ENCODE measurements at places on chromosomes 12 and 14.

DNA sequence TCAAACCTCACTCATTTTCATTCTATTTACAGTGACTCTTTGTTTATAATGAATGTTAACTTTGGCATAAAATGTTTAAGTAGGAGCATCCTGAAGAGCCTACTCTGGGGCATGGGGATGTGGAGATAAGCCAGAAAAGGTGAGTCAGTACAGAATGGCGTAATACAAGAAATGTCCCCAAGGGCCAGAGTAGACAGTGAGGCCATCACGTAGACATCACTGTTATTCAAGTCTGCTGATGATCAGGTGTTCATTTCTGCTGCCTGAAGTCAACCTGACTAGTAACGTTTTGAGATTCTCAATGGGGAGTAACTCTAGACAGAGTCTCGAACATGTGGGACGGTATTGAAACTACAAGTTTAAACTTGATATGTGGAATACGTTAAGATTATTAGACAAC is 47.6 kb upstream of the PKP2 start:
- DNase-seq = no peak

DNA sequence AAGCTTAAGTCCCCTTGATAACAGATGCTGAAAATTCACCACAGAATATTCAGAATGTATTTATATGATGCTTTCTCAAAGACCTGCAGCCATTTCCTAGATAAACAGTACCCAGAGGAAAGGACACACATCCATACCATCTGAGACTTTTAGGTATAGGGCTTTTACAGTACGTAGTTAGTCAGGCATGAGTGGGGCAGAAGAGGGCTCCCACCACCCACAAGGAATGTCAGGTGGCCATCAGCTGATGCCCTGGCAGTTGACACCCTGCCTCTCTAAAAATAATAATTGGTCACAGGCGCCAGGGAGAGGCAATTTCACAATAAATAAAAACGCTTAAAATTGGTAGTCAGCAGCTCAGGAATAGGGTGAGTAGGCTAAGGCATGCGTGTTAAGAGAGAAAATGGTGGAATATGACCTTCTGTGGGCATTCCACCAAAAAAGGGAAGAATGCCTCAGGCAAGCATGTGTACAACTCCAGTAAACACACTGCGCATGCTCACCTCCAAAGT is 7.8 kb upstream of the TAS2R46 start:
- no peak for DNase-seq

GRCh38 chr14:68644101-68644500 is 148.8 kb downstream of the ZFP36L1 start:
- no peak for DNase-seq

GRCh38 chr12:124379938-124380754 is 85.3 kb downstream of the RFLNA start:
- no peak for DNase-seq

DNA sequence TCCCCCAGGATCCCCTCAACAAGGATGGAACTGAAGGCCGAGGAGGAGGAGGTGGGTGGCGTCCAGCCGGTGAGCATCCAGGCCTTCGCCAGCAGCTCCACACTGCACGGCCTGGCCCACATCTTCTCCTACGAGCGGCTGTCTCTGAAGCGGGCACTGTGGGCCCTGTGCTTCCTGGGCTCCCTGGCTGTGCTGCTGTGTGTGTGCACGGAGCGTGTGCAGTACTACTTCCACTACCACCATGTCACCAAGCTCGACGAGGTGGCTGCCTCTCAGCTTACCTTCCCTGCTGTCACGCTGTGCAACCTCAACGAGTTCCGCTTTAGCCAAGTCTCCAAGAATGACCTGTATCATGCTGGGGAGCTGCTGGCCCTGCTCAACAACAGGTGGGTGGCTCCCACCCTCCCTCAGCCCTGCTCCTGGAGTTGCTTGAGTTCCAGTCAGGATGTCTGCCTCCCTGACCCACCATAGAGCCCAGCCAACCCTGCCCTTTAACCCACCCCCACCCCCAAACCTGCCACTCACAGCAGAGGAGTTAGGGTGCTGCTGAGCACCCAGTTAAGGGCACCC is 1.4 kb downstream of the ASIC1 start:
- no peak for DNase-seq

GRCh38 chr14:51954031-51954430 is 35.3 kb upstream of the RTRAF start:
- no peak for DNase-seq

GRCh38 chr12:121796855-121797751 is 3.6 kb upstream of the RHOF start:
- DNase-seq = peak; percentile 96

DNA sequence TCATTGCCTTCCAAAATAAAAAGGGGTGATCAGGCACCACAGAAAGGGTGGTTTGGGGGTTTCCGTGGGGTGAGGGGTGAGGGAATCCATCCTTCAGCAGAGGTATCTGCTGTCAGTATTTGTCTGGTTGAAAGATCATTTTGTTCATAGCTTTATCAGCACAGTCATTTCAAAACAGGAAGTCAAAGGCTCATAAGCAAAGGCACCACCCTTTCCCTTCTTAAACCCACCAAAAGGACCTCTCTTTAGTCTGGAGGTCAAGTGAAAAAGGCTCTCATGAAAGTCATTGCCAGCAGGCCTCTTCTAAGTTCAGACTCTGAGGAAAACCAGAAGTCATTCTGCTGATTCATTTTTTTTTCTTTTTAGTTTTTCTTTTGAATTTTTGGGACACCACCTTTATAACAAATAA is 6.2 kb downstream of the CHST11 start:
- no peak for DNase-seq

DNA sequence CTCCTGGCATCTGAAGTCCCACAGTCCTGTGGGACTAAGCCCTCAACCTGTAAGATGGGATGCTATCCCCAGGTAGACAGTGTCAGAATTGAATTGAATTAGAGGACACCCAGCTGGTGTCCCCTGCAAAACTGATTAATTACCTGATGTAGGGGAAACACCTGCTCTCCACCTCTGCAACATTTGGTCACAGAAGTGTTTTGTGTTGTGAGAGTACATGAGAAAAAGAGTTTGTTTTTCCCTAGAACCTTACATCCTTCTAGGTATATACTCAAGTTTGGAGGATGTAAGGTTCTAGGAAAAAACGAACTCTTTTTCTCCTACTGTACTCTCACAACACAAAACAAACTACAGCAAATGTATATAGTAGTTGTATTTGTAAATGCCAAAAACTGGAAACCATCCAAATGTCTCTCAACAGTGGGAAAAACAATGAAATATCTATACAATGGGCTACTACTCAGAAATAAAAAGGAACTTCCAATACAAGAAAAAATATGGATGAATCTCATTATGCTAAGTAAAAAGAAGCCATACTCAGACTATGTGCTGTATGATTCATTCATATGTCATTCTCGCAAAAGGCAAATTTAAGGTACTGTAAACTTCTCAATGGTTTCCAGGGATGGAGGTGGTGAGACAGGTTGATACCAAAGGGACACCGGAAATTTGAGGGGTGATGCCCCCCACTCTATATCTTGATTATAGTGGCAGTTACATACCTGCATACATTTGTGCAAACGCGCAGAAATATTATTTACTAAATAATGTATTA is 160.7 kb downstream of the MED13L start:
- no peak for DNase-seq

DNA sequence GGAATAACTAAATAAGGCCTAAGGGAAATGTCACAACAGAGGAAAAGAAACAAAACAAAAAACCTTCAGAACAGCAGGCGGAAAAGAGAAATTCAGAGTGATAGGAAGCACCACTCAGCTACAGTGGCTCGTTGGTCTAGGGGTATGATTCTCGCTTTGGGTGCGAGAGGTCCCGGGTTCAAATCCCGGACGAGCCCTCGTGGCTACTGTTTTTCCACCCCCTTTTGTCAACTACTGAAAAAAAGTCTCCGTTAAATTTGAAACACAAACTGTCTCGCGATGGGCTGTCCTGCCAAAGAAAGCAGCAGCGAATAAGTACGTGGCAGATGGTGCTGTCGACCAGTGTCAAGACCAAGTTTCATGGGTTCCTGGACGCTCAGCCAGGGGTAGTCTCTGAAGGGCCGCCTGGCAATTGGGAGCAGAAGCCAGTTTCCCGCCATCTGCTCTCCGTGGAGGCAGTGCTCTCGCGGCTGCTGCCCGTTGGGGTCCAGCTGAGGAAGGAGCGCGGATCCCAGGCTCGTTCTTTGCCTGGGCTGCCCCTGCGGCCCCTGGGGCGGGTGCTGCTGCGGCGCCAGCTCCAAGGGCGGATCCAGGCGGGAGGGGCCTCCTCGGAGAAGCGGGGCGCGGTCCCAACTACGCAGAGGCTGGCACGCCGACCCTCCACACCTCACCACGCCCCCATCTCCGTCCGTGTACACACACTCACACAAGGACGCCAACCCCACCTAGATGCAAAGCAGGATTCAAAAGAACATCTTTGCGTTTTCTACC is at the start of gene RNASE4:
TSS of gene RNASE4 (plus strand) at position 670 of the 771 bp plus-strand sequence. CDS start 14,812 bp downstream, outside the sequence.
- DNase-seq = peak; percentile 88

DNA sequence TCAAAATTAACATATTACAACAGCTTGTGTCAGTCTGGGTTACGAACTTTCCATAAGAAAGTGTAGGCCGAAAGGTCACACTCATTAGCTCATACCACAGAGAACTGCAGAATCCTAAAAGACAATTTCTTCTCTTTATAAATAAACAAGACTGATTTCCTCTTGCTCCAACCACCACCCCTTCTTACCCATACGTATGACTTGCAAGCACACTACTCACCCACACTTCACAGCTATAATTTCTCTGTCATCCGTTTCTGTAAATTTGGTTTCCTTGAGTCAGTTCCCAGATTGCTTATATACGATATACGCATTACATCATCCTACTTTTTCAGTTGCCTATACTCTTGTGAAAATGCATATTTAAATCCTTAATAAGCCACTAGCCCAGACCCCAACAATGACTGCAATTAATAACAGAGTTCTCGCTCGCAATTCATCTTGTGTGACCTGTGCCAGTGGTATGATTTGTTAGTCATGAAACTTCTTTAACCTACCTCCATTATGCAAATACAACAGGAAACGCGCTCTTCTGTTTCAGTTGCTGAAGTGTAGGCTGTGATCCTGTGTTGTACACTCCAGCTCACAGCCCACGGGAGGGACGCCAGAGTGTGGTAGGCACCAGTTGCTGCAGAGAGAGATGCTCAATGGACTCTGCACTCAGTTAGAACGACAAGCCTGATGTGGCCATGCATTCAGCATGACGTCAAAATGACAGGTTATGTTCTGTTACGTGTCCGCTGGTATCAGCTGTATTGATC is 417.6 kb downstream of the PDZRN4 start:
- no peak for DNase-seq

- no peak for DNase-seq
Measured at GRCh38 chr12:49511410-49511809, 27.4 kb upstream of the KCNH3 start.

DNA sequence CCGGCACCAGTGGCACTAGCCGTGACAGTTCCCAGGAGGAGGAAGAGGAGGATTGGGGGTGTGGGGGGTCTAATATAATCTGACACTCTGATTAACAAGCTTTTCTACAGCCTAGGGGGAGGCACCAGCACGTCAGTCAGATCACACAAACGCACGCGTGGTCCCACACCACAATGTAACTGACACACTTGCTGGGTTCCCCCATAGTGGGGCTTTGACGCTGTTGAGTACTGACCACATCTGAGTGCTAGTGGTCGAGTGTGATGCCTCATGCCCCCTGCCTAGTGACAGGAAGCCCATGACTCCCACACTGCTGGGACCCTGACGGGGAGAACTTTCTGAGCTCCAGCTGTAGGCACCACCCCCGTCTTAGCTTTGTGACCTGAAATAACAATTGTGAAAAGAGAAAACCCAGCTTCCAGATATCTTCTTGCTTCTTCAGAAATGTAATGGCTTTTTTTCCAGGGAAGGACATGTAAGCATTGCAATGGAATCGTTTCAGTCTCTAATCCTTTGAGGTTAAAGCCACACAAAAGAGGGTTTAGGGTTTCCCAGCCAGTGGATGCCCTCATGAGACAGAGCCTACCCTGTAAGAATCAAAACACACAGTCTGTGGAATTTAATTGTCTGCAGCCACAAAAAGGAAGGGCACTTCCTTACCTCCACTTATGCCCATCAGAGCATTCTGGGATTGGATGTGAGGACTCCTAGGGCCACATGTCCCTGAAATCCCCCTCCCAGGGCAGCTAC is 183.9 kb downstream of the PIWIL1 start:
- DNase-seq = no peak

GRCh38 chr12:3381059-3382047 is 109.7 kb upstream of the PRMT8 start:
- DNase-seq = no peak

DNA sequence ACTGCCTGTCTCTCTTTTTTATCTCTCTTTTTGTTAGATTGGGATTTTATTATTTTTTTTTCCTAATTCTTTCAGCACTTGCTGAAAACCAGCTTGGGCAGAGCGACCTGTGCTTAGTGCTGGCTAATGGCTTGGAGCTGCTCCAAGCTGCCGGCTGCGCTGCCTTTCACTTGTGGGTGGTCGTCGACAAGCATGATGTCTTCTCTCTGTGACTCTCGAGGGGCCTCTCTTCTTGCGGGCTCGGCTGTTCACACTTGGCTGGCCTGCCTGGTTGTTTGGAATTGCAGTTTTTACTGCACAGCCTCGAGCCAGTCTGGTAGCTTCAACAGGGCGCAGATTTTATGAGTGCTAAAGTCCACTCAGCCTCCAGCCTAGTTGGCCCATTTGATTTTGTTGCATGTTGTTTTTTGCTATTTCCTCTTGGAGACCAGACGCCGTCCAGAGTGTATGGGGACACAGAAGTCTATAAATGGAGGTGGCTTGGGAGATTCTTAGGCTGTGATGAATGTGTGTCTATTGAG is 18.6 kb downstream of the TPCN1 start:
- DNase-seq = no peak

GRCh38 chr12:104131609-104132008 is 6.4 kb downstream of the NFYB start:
- DNase-seq = no peak

GRCh38 chr14:53696217-53696965 is 260.2 kb downstream of the BMP4 start:
- DNase-seq = no peak

DNA sequence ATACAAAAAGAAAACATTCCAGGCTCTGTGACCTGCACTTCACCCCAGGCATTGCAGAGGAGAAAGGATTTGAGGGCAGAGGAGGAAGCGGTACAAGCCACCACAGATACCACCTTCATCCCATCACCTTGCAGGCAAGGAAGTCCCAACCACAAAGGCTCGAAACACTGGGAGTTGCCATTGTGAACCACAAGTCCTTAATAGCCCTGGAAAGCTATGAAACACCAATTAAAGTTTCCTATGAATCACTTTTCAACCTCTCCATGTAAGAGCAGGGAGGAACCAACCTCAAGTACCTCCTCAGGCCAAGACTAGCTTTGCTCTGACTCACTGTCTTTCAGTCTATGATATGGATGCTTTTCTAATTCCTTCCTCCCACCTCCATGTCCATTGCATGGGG is 27.0 kb downstream of the MAP3K9 start:
- no peak for DNase-seq
